ENCODE measurements at places on chromosomes 4 and X.
A peak's percentile ranks its signal among the peaks of the same experiment; 100 is the strongest.

DNA sequence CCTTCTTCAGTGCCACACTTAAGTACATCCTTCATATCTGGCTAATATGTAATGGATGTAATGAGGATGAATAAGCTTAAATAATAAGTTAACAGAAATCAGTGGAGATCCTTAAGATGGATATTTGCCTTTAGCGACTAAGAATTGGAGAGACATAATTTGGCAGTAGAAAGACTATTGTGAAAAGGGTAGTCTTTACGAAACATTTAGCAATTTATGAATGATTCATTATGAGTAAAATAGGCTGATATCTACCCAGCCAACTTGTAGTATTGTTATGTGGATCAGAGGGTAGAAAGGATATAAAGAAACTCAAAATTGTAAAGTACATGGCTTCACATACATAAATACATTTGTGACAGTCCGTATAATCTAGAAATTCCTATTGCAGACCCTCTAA lies 2371.8 kb downstream of the PCDH7 start:
- DNase-seq: no peak

- no peak for DNase-seq
These were observed 45.1 kb downstream of the SUPT20HL2 start for GRCh38 chrX:24268786-24269185.

GRCh38 chrX:150099316-150099715 lies 161.0 kb upstream of the EOLA2 start:
- DNase-seq: no peak

DNA sequence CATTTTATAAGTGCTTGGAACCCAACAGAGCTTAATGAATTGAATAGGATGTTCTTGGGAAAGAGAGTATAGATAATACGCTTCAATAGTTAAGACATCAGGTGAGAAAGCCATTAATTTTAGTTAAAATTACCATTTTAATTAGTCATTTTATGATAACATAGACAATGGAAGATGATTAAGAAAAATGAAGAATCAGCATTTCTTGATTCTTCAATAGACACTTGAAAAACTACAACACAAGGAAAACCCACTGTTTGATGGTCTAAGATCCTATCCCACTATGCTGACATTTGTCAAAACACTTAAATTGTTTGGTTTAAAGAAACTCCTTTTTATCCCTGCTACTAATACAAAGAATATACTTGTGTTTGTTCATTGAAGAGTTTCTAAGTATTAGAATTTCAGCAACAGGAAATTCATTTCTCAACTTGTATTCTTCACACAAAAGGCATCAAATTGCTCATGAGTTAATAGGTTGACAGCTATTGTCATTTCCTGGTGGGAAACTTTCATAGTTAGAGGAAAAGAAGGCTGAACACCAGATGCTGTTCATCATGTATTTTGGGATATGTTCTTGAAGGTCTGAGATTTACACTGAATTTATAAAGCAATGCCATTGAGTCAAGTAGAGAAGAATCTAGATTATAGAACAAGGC lies 9.6 kb upstream of the CXCL2 start:
- no peak for DNase-seq

DNA sequence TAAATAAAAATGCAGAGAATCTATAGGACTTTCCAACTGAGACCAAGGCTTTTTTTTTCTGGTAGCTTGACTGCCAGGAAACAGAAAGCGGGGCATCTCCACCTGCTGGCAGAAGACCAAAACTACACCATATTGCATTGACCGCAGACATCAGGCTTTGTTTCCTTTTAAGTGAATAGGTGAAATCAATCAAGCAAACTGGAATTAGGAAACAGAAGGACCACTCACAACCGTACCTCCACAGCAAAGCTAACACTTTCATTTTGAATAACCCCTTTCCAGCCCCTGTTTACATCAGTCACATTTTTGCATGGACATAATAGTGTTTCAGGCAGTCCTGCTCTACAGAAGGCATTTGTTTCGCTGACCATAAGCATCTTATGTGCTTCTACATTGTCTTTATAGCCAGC lies 218.2 kb downstream of the IDS start:
- peak; percentile 10 for DNase-seq

- no peak for DNase-seq
These were observed 69.5 kb downstream of the LARP1B start for GRCh38 chr4:128130621-128131020.

DNA sequence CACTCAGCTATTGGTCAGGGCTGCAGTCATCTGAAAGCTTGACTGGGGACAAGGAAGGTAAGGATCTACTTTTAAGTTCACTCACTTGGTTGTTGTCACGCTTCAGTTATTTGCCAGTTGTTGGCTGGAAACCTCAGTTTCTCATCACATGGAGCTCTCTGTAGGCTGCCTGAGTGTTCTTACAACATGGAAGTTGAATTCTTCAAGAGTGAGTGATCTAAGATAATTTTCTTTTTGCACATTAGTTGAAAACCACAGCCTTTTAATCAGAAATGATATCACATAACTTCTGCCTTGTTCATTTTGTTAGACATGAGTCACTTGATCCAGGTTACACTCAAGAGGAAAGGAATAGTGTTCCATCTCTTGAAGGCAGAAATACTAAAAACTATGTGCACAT lies 552.7 kb downstream of the RAPGEF2 start:
- no peak for DNase-seq

DNA sequence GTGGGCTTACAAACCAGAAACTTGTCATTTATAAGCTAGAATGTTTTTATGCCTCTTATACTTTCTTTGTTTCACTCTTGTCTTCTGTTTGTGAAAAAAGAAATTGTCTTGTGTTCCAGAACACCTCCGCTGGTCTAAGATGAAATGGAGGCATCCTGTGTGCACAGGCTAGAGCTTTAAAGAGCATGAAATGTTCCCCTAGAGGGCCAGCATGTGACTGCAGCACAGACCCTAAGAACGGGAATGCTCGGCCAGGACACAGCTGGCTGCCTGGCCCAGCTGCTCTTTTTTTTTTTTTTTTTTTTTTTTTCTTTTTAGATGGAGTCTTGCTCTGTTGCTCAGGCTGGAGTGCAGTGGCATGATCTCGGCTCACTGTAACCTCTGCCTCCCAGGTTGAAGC lies 33.6 kb downstream of the SETD7 start:
- DNase-seq: peak; percentile 45

DNA sequence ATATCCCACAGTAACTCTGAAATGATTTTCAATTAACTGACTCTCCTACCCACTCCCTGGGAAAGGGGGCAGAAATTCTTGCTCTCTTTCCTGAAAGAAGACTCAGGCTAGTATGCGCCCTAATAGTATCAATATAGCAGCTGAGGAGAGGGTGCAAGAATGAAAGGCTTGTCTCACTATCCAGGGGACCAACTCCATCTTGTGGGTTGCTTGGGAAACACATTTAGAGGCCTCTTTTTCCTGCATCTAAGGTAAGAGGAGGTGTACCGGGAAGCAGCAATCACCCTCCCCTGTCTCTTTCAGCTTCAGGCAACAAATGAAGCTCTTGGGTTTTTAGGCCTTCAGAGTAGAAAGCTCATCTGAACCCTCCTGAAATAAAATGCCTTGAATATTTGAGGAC lies 11.3 kb downstream of the TMEM255A start:
- DNase-seq: no peak

DNA sequence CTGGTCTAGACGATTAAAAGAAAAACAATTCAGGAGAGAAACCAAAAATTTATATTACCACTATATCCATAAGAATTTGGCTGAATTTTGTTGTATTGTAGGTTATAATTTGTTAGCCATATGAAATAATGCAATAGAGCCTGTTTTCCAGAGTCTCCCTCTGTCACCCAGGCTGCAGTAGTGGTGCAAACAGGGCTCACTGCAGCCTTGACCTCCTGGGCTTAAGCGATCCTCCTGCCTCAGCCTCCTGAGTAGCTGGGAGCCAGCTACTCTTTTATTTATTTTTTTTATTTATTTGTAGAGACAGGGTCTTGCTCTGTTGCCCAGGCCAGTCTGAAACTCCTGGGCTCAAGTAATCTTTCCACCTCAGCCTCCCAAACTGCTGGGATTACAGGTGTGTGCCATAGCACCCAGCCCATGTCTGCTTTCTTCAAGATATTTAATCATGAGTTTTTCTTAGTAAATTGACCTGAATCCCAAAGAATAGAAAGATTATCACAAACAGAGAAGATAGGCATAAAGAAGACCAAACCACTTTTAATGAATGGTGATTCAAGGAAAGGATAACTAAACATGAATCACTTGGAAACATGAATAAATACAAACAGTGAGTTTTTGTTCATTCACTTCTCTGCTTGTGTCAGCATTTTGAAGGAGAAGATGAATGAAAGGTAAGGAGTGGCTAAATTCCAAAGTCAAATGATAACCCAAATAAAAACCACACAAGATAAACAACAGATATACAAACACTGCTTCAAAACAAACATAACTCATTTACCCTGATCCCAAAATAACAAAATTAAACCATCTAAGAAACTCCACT lies 82.1 kb downstream of the PPP3CA start:
- DNase-seq: no peak

GRCh38 chr4:89899152-89899551 lies 4.5 kb downstream of the MMRN1 start:
- no peak for DNase-seq
